ENCODE measurements at places on chromosomes 7 and 10.

DNA sequence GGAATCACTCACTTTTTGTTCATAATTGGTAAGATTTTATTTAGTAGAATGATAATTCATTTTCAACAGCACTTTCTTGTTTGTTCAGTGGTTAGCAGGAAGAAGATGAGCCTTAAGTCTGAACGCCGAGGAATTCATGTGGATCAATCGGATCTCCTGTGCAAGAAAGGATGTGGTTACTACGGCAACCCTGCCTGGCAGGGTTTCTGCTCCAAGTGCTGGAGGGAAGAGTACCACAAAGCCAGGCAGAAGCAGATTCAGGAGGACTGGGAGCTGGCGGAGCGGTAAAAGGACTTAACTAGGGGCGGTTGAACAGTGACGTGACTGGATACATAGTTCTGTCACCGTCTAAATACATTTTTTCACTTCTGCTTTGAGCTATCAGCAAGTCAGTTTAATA, 31.3 kb downstream of the RABGEF1 start:
- no peak for DNase-seq

DNA sequence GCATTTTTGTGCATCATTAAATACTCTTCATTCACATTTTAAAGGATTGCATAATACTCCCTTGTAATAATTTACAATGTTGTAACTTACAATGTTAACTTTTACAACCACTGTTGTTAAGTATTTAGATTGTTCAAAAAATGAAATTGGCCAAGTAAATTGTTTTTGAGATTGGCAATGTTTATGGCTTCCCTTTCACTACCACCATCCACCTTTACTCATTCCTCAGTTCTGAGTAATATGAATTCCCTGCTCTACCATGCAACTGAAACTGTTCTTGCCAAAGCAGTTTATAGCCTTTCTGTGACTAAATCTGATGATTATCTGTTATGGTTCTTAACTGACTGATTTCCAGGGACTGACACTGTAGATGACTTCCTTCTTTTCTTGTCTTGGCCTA, 80.5 kb upstream of the TMEM106B start:
- no peak for DNase-seq

- no peak for DNase-seq
Observed at GRCh38 chr7:113338071-113338696, 219.8 kb upstream of the SMIM30 start.

DNA sequence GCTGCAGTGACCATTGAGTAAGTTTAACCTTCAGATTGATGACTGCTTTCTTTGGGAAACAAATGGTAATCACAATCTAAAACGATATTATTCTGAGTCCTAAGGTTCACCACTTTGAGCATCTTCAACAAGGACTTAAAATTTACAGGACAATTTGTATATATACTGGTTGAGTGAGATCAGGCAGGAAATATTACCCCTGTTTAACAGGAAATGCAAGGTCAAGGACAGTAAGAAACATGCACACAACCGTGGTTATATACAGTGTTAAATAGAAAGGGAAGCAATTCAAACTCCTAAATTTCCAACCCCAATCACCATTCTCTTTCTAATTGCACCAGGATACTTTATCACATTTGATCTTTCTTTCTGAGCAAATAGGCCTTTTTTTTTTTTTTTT, 96.1 kb downstream of the ZNF277 start:
- no peak for DNase-seq

DNA sequence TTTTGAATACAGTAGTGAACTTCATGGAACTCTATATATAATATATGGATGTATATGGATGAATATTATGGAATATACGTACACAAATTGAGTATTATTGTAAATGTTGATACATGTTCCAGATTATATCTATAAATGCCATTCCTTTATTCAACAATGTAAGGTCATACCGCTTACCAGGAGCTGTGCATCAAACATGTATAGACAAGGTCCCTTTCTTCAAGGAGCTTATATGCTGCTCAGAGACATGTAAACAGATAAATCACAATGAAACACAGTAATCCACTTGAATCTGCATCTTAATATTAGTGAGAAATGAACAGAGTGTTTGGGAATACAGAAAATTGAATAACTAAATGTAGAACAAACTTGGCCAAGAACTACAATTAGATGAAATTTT, 898 bp upstream of the SEM1 start:
- no peak for DNase-seq

GRCh38 chr10:24303522-24304310, 94.8 kb downstream of the KIAA1217 start:
- DNase-seq: no peak

DNA sequence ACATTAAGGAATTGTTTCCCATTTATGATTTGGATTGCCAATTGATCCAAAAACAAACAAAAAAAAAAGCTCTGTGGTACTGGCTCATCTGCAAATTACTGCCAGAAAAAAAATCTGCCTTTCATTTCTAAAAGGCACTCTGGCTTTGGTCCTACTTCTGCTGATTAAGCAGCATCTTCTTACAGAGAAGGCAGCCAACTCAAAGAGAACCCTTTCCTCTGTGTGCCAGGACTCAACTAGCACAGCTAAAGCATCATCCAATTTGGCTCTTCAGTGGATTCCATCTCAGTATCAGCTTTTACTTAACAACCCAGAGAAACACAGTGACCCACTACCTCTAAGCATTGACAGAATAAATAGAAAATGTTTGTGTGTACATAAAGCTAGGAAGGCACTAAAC, 80.6 kb downstream of the GSAP start:
- DNase-seq: no peak

DNA sequence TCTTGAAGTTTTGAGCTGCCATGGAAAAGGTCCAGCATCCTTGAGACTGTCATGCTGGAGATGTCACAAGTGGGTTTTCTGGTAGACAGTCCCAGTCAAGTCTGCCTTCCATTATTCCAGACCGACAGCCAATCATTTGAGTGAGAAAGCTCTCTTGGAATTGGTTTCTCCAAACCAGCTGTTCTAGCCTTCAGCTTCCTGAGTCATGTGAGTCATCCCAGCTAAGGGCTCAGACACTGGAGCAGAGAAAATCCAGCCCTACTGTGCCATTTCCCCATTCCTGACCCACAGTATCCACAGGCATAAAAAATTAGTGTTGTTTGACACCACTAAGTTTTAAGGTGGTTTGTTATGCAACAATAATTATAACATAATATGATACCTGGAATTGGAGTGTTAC, 219.0 kb downstream of the ADRA2A start:
- no peak for DNase-seq

DNA sequence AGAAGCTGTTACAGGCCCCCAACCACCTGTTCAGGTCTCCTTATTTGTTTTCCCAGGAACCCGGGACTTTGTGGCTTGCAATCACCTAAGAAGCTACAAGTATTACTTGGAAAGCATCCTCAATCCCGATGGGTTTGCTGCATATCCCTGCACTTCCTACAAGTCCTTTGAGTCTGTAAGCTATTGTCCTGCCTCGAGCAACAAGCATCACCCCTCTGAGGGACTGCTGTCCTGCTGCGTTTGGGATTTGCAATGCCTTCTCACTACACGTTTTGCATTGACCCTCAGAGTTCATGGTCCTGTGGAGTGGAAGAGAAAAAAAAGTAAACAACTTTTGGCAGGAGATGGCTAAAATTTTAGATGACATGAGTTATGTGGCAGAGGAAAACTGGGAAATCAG, 9.2 kb downstream of the PNLIPRP1 start:
- no peak for DNase-seq

DNA sequence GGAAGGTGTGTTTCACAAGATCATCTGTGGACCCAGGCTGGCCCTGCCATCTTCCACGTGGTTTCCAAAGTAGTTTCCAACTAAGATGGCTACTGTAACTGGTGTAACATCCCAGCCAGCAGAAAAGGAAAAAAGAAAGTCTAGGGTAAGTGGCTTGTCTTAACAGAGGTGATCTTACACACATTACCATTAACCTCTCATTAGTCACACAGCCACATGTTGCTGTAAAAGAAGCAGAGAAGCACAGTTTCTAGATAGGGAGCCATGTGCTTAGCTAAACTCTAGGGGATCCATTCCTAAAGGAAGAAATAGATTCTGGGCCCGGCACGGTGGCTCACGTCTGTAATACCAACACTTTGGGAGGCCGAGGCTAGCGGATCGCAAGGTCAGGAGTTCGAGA, 54.3 kb downstream of the ZNF438 start:
- DNase-seq: no peak

DNA sequence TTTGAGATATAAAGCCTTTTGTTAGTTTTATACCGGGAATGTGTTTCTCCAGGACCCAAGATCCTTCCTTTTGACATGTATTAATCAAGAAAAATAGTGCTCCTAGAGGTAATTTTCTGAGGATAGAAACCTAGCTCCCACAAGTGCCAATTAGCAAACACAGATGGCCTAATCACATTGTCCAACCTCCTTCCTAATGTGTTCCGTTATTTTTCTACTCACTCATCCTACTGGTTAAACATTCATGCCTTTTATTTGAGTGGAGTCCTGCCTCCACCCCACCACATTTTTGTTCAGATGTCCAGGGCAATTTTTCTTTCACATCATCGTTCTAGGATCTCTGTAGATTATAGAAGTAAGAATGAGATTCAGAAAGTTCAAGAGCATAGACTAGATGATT, 610.0 kb upstream of the MBL2 start:
- DNase-seq: no peak

DNA sequence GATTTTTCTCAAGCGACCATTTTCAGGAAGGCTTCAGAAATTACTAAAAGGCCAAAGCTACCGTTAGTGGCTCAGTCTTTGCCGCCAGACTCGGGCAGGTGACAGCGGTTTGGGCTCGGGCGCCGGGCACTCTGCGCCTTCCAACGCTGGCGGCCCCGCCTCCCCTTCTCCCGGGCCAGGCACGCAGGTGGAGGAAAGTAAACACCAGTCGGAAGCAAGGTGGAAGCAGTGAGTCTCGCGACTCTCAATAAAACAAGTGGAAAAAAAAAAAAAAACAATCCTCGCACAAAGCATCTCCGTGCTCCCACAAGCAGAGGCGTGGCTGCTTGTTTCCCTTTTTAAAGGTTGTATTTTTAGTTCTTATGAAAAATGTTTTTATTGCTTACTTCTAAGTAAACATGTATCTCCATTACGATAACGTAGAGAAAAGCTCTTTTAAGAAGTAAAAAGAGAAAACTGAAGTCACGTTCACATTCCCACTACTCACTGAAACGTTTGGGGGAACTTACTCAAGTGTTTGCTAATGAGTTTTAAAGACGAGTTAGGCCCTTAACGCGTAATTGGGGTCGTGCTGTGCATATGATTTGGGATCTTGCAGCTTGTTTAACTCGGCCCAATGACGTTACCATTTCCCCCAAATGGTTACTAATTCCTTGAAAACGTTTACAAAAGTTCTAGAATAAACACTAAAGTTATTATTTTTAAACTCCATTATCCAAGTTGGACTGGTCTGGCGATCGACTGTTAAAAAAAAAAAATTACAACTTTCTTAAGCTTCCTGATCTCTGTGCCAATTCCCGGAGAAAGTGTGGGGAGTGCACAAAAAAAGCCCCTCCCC, 864 bp downstream of the CDCA7L start:
- no peak for DNase-seq

- DNase-seq: no peak
Observed at GRCh38 chr10:107415446-107415845, 250.9 kb upstream of the SORCS1 start.

DNA sequence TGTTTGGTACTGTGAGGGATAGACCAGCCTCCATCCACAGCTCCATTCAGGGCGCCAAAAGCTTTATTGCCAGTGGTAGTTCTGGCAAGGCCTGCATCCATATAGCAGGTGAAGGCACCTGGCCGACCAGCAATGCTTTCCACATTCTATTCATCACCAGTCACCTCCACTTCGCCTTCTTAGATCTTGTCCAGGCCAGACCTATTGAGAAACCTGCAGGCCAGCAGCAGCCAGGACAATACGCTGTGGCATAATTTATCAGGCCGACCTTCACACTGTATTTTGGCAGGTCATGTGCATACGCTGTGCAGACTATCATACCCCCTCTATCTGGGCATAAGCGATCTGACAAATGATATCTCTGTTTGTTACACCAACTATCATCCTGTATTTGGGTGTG, 15.2 kb upstream of the KNDC1 start:
- no peak for DNase-seq

- DNase-seq: no peak
Observed at GRCh38 chr10:23158370-23158769, 33.7 kb upstream of the PTF1A start.

GRCh38 chr7:83681200-83681778, 32.4 kb upstream of the SEMA3E start:
- no peak for DNase-seq

- DNase-seq: no peak
Observed at GRCh38 chr7:39247576-39247975, 269.9 kb downstream of the POU6F2 start.

- DNase-seq: no peak
Observed at GRCh38 chr7:16417906-16418305, 3.4 kb downstream of the CRPPA start.

DNA sequence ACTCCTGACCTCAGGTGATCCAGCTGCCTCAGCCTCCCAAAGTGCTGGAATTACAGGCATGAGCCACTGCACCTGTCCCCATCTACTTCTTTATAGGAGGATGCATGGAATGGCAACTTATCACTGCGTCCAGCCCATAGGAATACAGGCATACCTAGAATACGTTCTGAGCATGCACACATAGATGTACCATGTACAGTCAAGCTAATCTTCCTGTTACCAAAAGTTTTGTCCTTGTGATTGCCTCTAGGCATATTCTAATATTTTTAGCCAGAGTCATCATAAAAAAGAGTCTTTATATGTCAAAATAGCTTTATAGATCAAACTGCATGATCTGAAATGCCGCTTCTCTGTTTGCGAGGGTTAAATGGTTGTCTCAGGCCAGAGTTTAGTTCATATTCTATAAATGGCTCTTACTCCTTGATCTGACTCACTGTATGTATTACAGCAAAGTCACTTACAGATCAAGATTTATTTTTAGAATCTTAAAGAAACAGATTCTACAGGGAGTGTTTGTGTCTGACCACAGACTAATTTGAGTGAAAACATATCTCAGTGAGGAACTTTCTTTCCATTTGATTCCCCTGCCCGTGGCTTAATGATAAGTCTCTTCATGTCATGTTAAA, 210.9 kb downstream of the CREB5 start:
- no peak for DNase-seq

DNA sequence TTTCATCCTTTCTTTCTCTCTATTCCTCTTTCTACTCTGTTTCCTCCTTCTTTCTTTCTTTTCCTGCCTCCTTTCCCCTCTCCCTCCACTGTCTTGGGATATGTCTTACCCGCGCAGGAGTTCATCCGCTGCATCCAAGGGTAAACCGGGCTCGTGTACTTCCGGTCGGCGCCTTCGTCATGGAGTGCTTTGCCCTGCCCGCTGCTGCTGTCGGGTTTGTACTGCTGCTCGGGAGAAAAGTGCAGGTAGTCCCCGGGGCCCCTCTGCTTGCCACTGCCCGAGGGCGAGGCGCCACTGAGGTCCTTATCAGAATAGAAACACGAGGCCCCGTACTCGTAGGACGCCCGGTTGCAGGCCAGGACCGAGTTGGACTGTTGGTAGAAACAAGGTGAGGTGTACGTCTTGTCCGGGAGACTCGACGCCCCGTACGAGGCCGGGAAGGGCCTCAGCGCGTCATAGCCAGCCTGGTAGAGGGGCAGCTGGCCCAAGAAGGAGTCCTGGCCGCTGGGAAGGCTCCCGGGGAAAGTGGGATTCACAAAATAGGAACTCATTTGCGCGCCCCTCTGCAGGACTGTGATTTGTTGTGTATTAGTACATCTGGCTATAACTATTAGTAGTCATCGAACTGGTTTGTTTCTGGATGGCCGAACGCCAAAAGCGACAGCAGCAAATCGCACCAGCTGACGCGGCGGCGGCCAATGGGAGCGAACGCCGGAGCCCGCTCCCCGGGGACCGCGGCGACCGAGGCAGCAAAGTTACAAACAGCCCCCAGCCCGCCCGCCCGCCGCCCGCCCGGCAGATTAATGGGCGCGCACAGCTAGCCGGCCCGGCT, at the start of gene HOXA6:
Gene HOXA6, minus strand, starts transcription at position 576 of the 832 bp plus-strand sequence. Its CDS starts 25 bp downstream, at position 551.
- no peak for DNase-seq

- no peak for DNase-seq
Observed at GRCh38 chr10:132113206-132113605, 47.5 kb downstream of the JAKMIP3 start.

All from HL-60 (cell line).